SJSA1 (cell line): ENCODE measurements at places on chromosomes 12 and 14.
A peak's percentile ranks its signal among the peaks of the same experiment; 100 is the strongest.

DNA sequence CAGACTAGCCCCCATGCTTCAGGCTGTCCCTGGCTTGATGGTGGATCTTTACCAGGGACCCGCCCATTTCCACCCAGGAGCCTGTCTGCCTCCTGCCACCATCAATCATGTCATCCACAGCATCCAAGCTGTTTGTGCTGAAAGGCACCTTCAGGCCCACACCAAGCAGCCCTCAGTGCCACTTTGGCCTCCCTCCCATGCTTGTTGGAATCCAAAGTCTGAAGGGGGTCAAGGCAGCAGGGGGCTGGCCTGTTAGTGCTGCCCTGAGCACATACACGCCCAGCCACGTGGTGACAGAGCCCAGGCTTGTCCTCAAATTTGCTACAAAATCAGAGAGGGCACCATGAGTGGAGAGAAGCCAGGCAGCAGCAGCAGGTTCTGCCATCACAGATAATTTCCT lies 1146.8 kb downstream of the FSCB start:
- DNase-seq = no peak

- no peak for DNase-seq
Observed at GRCh38 chr12:241266-241665, 21.4 kb downstream of the SLC6A13 start.

DNA sequence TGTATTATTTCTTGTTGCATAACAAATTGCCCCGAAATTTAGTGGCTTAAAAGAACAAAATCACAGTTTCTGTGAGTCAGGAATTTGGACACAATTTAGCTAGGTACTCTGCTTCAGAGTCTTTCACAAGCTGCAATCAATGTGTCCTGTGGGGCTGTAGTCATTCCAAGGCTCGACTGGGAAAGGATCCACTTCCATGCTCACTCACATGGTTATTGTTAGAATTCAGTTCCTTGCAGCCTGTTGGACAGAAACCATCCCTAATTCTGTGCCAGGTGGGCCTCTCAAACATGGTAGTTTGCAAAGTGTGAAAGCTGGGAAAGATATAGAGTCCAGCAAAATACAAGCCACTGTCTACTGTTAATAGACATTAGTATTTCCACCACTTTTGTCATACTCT lies 59.7 kb upstream of the ARID2 start:
- DNase-seq = no peak

- no peak for DNase-seq
Observed at GRCh38 chr14:75539561-75540478, 17.6 kb downstream of the BATF start.

DNA sequence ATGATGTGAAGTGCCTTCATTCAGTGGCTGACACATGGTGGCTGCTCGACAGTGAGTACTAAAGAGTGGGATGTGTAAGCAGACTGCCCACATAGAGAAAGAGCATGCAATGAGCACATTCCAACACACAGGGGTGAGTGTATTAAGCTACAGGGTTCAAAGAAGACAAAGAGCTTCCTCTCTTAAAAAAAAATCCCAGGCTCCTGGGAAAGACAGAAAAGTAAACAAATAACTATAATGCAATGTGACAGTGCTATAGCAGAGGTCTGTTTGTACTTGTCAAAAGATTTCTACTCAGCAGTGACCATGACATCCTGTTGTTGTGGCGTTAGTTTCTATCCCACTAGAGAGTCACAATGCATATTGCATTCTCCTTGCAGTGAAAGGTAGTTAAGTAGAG lies 12.4 kb upstream of the PCNX1 start:
- peak; percentile 65 for DNase-seq

DNA sequence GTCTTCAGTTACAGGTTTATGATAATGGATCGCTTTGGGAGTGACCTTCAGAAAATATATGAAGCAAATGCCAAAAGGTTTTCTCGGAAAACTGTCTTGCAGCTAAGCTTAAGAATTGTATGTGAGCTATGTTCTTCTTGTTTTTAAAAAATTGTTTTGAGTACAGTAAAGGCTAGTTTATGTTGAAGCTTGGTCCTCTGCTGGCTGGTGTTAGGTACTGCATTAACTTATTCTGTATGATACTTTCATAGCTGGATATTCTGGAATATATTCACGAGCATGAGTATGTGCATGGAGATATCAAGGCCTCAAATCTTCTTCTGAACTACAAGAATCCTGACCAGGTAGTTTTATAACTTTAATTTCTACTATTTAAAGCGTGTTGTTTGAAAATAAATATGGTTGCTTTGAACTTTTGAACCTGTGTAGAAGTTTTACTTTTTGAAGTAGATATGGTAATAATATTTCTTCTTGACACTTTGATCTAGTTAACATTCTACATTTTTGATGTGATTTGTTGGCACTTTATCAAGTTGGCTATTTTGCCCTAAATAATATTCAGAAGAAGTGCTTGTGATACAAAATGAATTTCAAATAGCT lies 55.7 kb downstream of the VRK1 start:
- DNase-seq = no peak

DNA sequence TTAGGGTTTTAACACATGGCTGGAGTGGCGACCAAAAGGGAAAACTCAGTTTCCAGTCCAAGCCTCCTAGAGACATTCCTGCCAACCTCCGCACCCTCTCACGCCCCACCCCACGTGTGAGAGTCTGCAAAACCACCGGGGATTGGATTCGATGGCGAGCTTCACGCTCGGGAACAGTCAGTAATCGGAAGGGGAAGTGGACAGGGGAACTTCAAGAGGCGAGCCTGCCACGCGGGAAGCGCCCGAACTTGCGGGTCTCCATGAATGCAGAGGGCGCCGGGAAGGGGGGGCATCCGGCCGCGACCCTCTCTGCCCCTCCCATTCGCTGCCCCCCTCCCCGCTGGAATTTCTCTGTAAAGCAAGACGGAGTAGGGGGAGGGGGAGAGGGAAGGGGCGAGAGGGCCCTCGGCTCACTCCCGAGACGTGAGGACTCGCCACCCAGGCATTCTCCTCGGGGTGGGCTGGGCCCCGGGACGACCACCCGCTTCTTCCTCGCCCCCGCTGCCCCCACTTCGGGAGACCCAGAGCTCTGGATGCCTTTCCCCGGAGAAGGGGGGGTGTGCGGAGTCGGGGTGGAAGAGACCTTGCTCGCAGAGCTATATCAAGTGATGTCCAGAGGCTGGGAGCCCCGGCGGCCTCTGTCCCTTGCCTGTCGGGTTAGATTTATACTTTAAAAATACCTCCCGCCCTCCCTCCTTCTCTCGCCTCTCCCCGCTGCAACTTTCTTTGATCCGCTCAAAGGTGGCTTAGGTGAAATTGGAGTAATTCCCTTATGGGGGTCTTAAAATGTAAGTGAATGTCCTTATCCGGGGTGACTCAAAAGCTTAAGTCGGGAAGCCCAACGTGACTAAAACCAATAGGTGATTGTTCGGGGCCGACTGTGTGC lies 2.5 kb upstream of the CCND2 start:
- DNase-seq = no peak

- no peak for DNase-seq
Observed at GRCh38 chr14:105212541-105213300, 31.6 kb upstream of the NUDT14 start.

- DNase-seq = no peak
Observed at GRCh38 chr12:54641554-54641953, 6.6 kb downstream of the DCD start.

- DNase-seq = no peak
Observed at GRCh38 chr14:21192447-21192822, 36.6 kb upstream of the OR5AU1 start.

DNA sequence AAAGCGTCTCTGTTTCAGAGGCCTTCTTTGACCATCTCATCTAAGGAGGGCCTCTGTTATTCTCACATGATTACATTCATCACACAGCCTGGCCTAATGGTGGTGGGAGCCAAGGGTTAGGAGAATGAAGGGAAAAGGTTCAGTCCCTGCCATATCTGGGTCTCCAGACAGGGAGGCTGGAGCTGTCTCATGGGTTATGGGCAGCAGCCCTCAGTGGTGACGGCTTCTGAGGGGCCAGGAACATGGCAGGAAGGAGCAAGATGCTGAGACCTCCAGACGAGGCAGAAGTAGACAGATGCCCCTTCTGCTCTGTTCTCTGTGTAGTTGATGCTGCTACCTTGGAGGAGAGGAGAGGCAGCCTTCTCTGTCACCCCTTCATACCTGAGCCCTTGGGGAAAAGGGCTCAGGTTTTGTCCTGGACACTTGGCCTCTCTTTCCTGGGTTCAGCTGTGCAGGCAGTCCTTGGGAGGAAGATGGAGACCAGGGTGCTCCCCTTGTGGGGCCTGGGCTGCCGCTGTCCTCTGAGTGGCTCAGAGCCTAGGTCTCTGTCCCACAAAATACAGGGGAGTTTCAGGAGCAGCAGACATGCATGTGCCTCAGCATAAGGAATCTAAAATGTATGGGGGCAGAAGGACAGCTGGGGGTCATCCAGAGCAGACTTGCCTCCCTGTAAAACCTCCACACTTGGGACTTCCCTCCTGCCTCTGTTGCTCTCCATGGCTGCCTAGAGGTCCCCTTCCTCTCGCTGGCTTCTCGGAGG lies 3.6 kb downstream of the IFI27L2 start:
- DNase-seq = no peak

DNA sequence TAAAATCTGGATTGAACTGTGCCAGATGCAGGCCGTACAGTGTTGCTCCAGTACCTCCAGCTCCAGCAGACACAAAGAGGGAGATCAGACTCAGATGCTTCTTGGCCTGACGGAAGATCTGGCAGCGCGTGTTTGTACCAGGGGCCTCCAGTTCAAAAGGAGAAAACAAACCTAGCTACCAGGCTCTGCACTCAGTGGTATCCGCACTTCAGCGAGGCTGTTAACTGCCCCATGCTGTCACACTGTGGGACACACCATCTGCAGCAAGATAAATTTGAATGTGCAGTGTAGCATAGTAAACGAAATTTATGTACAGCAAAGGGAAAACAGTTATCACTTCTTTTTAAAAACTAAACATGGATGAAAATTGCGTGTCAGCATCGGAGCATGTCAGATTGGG lies 5.1 kb downstream of the DYNC1H1 start:
- no peak for DNase-seq

DNA sequence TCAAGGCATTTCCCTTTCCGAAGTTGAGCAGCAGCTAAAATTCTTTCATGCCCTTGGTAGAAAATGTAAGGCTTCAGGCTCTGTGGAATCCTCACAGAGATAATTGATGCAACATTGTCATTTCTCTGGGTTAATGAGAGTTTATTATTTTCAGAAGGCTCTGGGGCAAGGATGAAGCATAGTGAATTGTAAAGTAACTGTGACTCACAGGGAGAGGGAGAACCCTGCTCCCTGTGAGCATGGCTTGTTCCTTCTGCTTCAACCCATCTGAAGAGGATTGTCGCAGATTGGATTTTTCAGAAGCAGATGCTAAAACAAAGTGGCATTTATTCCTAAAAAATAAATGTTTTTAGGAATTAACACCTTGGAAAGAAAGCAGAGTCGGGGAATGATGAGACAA lies 41.2 kb downstream of the APOBEC1 start:
- DNase-seq = no peak

DNA sequence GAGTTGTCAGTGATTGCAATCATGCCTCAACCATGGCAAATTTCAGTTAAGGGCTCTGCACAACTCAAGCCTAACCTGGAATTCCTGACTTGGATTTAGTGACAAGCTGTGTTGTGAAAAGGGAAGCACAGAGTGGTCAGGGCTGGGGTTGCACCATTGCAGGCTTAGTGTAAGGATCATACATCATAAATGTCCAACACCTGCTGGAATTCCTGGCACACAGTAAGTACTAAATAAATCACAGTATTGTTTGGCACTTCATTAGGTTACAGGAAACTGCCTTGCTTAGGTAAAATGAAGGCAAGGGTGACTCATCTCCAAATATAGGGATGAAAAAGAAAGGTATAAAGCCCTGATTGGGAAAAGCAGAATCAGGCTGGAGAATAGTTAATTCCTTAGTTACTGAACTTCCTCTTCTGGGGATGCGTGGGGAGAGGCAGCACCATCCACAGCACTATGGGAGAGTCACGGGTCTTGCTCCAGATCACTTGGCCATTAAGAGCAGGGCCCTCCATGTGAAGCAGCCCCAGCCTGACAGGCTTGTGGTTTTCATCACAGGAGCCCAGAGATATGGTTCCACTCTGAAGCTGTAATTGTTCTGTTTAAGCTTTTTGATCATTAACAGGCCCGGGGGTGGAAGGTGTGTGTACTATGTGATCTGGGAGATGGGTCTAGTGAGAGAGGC lies 39.7 kb downstream of the SLC8A3 start:
- no peak for DNase-seq

GRCh38 chr12:87660987-87661774 lies 368.0 kb downstream of the C12orf50 start:
- no peak for DNase-seq

GRCh38 chr12:121976950-121977349 lies 44.7 kb upstream of the BCL7A start:
- no peak for DNase-seq

DNA sequence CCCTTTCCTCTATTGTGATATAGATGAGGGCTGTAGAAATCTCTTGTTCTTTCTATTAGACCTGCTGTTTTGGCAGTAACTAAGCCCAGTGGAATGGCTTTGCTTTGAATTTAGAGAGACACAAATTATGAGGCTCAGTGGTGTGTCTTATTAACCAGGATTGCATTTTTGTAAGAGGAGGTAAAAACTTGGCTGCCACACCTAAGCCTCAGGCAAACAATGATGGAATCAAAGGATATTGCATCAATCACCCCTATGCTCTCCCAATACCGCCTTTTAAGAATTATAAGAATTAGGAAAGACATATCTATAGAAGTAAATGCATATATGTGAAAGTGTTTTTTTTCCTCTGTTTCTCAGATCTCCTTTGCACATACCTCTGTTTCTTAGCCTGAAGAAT lies 63.3 kb downstream of the ACSS3 start:
- no peak for DNase-seq

DNA sequence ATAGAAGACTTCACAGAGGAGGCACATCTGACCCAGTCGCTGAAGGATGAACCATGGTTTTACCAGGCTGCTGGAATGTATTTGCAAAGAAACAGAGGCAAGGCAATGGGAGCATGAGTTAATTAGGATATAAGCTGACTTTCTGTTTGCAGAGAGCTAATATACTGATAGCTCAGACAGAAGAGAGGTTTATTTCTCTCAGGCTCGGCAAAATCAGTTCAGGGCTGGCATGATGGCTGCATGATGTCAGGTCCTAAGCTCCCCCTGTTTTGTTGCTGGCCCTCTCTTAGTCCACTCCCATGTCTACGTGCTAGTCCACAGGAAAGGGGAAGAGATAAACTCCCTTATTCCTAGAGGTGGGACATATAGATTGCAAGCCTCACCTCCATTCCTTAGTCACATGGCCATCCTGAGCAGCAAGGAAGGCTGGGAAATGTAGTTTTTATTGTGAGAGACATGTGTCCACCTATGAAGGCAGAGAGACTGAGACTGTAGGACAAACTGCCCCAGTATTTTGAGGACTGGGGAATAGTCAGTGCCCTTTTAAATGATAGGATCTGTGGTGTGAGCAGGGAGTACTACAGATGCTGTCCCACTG lies 224.5 kb downstream of the VRK1 start:
- DNase-seq = no peak

- DNase-seq = peak; percentile 46
Observed at GRCh38 chr14:58807191-58807590, 169.4 kb downstream of the DACT1 start.

DNA sequence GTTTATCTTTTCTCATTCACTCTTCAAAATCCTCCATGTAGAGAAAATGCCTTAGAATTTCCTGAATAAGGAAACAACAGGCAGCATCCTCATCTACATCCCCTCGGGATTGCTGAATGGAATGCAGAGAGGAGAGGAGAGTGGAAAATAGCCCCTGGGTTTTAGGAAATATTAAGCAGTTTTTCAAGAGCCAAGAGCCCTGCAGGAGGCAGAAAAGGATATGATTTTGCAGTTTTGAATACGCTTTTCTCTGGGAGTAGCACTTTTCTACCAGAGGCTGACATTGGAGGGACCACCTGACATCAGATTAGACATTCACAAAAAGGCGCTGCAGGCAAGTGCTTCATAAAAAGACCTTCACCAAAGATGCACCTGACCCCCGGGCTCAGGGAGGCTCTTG lies 362.2 kb upstream of the SFSWAP start:
- DNase-seq = no peak
